ENCODE measurements at places on chromosomes 1 and 21.

GRCh38 chr1:160376525-160377131 lies 9.8 kb downstream of the NHLH1 start:
- no peak for DNase-seq

DNA sequence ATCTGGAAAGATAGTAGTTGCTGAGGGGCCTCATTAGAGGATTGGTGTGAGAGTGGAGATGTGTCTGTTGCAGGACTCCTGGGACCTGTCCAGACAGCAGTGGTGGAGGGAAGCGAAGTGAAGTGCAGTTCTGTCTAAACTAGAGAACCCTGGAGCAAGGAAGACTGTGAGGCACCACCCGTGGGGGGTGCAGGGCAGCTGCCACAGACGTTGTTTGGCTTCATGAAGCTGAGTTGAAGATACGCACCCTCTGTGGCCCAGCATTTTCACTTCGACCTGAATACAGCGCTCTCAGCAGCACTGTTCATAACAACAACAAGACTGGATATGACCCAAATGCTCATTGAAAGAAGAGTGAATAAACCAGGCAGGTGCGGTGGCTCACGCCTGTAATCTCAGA lies 29.3 kb downstream of the ABCG1 start:
- no peak for DNase-seq

DNA sequence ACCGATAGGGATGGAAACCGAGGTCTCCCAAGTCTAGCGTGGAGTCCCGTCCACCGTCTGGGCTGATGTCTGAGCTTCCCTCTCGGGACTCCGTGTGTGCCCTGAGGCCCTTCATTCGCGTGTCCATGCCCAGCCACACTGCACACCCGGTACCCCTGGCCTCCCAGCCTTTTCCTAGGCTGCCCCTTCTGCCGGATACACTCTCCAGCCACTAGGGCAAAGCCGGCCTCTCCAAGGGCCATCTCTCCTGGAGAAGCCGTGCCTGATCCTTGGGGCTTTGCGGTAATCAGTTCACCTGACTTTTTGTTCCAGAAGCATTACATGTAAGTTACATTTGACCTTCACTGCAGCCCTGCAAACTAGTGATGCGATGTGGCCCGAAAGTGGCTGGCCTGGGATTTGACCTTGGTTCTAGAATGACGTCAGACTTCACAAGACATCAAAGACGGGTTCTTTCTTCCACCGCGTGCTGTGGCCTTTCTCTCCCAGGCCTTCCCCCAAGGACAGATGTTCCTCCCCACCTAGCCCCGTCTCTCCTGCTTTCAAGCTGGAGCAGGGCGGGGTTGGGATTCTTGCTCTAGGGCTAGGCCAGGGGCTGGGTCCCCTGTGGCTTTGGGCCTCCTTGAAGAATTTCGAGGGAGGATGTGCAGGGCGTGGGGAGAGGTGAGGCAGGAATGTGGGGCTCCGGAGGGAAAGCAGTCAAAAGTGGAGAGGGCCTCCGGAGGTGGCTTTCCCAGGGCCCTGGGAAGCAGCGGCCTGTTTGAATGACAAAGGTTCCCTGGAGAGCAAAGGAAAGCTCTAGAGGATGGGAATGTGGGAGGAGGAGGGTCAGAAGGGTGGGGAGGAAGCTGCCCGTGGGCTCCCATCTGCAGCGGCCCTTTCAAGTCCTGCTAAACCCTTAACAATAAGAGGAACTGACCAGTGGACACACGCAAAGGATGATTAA lies 49.7 kb upstream of the SLC2A1 start:
- no peak for DNase-seq

- DNase-seq = no peak
These were observed 605.8 kb upstream of the ADAMTS5 start for GRCh38 chr21:27572696-27573095.

DNA sequence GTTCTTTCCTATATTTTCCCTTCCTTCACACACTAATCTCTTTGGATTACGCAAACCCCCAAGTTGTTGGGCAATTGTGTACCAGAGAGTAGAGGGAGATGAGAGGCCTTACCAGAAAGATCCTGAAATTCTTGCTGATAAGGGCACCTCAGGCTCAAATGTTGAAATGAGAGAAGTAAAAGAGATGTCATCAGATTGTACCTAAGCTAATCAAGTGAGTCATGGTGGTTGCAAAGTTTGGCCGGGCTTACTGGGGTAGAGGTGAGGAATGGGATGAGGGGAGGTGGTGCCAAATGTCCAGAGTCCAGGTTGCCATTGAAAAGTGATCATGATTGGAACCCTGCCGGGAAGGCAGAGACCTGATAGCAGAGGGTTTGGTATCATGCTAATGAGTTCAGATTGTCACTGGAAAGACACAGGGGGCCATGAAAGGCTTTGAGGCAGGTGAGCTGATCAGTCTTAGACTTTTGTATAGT lies 43.1 kb downstream of the OPTC start:
- no peak for DNase-seq

GRCh38 chr21:21624674-21625073 lies 626.5 kb downstream of the NCAM2 start:
- no peak for DNase-seq

GRCh38 chr1:93581917-93582850 lies 99.5 kb downstream of the BCAR3 start:
- no peak for DNase-seq

GRCh38 chr1:208171616-208172422 lies 72.4 kb downstream of the PLXNA2 start:
- DNase-seq = no peak

DNA sequence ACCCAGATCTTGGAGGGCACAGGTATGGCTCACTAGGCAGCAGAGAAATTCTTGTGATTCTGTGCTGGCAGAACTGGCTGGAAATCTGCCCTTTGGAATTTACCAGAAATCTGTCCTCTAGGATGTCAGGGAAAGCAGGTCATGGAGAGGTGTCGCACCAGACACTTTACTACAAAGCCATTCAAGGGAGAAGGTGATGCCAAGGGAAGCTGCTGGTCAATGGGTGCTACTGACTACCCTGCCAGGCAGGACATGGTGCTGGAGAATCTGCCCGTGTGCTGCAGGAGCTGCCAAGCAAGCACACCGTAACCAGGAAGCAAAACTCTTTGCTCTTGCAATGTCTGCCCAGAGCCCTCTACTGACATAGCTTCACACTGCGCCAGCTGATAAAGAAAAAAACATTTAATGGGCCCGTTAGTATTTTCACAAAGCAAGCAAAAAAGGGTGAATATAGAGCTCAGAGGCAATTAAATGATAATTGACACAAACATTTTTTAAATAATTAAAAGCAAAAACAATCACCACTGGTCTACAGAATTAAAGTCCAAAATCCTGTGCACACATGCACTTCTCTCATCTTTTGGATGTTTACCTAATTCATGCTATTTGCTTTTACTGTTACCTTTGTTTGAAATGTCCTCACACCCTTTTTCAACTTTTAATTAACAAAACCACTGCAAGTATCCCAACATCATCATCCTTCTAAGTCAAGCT lies 7.2 kb upstream of the FBXO28 start:
- DNase-seq = no peak

DNA sequence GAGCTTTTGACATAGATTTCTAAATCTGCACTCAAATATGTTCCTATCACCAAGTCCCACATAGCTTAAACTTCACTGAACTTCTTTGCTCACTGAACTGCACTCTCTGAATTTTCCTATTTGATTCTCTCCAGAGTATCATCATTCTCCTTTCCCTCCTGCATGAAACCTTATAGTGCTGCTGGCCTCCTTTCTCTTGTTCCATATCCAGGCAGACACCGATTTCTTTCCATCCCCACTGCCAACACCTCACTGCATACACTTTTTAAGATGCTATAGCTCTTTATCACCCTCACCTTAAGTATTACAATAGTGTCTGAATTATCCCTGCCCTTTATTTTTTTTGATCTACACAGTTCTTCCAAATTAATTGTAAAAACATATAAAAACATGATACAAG lies 3.1 kb upstream of the TRIM45 start:
- no peak for DNase-seq

DNA sequence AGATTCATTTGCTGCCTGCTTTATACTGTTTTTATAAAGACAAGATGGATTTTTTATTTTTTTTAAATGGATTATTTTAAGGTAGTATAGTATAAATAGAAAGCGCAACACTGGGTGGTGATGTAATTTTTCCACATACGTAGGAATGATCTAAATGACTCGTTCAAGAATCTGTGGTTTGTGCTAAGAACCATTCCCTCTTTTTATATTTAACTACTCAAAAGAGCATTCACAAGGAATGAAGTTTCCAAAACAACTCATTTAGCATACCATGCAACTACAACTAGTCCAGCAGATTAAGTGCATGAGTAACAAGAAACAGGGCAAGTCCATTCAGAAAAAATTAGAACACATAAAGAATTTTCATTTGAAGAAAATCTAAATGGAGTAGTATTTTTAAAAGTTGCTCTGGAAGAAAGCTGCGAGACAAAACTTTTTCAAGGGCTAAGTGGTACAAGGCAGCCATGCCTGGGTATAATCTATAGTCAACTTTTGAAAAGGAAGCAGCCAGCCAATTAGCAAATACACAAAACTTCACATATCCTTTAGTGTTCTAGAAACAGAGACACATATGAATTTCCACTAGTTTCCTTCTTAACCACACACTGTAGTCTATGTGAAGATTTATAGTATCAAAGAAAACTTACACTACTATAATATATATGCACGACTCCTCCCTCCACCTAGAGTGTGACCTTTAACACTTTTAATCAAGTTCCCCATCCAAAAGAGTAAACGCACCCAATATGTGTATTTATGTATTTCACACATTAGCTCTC lies 23.4 kb downstream of the GTF2B start:
- no peak for DNase-seq

DNA sequence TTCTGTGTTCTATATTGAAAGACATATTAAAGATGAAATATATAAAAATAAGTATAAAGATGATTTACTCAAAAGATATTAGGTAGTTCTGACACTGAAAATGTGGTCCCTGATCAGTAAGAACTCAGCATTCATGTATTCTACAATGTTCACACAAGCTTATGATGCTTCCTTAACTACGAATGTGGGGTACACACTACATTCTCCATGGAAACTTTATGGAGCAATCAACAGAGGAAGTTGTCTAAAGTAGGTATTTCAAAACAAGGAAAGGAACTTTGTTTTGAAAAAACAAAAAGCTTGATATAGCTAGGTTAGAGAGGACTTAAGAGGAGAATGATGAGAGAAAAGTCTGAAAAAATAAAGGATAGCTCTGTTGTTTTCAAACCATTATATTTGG lies 119.7 kb upstream of the RGS18 start:
- no peak for DNase-seq

DNA sequence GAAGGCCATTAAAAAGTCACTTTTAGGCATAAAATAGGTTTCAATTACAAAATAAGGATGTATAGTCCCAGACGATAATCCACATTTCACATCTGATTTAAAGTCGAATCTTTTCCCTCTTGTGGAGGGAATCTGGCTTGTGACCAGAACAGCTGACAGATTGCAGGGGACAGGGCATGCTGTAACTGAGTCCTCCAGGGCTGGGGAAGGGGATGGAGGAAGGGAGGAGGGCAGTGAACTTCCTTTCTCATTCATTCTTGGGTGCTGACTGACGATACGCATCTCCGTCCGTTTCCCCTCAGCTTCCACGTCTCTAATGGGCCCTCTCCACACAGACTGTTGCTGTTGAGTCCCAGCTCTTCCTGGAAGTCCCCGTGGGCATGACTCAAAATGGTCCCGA lies 108.1 kb upstream of the CSF3R start:
- no peak for DNase-seq

DNA sequence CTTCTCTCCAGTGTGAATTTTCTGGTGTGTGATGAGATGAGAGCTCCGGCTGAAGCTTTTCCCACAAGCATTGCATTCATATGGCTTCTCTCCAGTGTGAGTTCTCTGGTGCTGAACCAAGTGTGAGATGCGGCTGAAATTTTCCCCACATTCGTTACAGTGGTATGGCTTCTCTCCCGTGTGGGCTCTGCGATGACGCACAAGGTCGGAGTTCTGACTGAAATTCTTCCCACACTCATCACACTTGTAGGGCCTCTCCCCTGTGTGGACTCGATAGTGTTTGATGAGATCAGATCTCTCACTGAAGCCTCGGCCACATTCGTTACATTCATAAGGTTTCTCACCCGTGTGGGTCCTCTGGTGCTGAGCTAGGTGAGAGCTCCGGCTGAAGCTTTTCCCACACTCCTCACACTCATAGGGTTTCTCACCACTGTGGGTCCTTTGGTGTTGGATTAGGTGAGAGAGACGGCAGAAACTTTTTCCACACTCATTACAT lies 7.4 kb downstream of the ZNF436 start:
- no peak for DNase-seq

DNA sequence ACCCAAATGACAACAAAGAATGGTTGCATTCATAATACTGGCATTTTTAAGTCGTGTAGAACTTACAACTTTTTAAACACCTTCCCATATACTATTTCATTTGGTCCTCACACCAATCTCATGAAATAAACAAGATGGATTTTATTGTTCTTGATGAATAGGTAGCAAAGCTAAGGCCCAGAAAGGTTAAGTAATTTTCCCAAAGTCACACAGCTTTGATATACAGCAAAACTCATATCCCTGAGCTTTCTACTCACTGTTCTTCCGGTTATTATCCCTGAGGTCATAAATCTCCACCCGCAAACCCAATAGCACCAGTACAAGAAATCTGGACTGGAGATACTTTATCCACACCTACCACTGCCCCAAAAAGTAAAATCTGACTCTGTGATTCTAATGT lies 186.2 kb downstream of the RUNX1 start:
- DNase-seq = no peak

DNA sequence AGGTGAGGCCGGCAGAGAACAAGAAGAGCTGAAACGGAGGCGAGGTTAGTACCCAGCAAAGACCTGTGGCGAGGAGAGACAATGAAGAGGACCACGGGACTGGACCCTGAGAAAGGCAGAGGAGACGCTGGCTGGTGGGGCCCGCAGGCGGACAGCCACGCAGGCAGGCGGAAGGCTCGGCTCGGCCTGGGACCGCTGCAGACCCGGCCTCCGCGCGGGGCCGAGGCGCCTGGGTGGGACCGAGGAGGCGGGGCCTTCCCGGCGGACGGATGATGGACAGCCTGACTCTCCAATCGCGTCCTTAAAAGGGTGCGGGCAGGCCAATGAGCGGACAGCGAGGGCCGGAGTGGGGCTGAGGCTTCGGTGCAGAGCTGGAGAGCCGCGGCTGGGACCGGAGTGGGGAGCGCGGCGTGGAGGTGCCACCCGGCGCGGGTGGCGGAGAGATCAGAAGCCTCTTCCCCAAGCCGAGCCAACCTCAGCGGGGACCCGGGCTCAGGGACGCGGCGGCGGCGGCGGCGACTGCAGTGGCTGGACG lies at the start of gene MPZL1:
Gene MPZL1, plus strand, starts transcription at position 366 of the 535 bp plus-strand sequence. CDS start 170 bp downstream, outside the sequence.
- DNase-seq = peak; percentile 85

GRCh38 chr1:244918421-244919319 lies 54.3 kb upstream of the HNRNPU start:
- DNase-seq = peak; percentile 7
